Panc1 (cell line): ENCODE measurements at places on chromosomes 12 and 14.
A peak's percentile ranks its signal among the peaks of the same experiment; 100 is the strongest.

DNA sequence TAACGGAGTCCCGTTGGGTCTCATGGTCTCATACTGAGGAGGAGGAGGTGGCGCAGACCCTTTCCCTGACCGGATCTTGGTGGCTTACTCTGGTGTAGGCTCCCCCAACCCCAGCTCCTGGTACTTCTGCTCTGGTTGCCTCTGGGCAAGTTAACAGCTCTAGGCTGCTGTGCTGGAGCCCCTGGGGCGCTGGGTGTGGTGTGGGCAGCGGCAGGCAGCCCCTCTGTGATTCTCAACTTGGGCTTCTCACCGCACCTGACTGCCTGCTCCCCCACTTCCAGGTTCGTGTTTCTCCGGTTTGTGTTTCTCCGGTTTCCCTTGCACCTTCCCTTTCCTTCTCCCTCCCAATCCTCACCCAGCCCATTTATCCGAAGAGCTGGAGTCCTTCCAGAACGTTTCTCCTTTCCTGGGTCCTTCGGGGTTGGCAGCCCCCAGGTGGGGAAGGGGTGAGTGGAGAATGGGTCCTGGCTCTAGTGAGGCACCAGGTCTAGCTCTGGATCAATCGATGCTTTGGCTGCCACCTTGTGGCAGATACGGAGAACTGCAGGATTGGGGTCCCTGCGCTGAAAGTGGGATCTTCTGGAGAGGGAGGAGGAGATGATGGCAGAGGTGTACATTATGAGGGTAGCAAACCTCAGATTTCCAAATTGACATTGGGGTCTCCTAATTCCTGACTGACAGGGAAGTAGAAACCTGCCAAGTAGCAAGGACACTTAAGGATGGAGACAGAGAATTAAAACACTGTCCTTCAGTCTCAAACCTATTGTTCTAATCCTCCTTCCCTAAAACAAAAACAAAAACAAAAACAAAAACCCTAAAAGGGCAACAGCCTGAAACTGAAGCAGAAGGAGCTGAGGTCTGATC, 8.3 kb downstream of the CISTR start:
- DNase-seq = peak; percentile 56

- no peak for DNase-seq
These were observed 38.5 kb downstream of the DRAM1 start for GRCh38 chr12:101915841-101916240.

- DNase-seq = no peak
These were observed 221.7 kb upstream of the GRIP1 start for GRCh38 chr12:66900616-66901015.

DNA sequence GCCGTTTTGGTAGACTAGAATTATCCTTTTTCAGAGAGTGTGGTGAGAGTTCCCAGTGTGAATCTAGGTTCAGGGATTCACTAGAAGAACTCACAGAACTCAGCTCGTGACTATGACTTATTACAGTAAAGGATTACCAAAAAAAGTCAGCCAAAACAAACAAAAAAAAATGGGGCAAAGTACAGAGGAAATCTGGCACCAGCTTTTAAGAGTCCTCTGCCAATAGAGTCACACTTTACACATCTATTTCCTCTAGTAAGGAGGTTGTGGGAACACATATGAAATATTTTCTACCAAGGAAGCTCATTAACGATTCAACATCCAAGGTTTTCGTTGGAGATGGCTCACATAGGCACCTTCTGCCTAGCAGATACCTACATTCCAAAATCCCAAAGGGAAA, 28.2 kb downstream of the TSPAN19 start:
- DNase-seq = no peak

GRCh38 chr12:122306407-122306806, 40.1 kb upstream of the VPS33A start:
- no peak for DNase-seq

DNA sequence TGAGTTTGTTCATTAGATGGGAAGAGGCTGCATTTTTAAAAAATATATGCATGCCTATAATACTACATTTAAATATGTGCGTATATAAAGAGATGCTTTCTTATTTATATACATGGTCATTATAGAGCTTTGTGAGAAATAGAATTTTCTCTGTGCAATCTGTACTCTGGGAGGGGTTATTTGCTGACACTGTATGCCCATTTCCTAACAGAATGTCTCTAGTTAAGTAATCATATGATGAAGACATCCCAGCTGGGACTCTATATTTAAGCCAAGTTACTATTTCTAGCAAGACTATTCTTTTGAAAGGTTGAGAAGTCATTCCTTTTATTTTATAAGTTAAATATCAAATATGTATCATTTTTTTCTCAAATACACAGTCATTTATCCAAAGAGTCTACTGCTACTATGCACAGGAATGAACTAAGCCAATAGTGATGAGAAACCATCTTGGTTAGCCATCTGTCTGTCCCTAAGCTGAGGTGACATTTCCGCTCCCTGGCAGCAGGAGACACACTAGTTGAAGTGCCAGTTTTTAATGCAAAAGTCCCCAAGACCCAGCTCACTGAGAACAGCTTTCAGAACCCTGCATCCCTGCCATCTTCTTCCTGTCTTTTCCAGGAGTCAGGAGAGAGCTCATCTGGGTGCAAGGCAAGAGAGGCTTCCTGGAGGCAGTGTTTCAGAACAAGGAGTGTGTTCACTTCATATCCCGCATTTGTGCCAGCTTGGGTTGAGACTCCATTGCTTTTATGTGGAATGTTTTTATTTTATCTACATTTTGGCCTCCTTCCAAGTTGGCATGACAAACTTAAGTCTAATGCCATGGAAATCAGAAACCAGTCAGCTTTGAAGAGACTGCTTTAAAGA, 69.5 kb downstream of the TMEM132C start:
- DNase-seq = no peak

DNA sequence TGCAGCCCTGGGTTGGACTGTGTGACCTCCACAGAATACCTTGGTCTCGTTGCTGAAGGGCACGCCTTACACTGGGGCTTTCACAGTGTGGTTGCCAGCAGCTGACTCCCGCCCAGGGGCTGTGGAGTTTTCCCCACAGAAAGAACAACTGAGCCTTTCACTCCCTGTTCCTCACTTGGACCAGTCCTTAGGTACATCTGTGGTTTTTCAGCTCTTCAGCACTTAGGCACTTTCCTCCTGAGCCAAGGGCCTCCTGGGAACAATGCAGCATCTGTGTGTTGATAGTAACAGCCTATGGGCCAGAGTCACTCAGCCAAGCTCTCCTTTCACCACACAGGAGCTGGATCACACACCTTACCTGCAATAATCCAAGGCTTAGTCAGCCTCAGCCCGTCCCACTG, 25.0 kb downstream of the ERP27 start:
- DNase-seq = no peak

- DNase-seq = no peak
These were observed 11.5 kb upstream of the KANSL2 start for GRCh38 chr12:48693572-48693971.

DNA sequence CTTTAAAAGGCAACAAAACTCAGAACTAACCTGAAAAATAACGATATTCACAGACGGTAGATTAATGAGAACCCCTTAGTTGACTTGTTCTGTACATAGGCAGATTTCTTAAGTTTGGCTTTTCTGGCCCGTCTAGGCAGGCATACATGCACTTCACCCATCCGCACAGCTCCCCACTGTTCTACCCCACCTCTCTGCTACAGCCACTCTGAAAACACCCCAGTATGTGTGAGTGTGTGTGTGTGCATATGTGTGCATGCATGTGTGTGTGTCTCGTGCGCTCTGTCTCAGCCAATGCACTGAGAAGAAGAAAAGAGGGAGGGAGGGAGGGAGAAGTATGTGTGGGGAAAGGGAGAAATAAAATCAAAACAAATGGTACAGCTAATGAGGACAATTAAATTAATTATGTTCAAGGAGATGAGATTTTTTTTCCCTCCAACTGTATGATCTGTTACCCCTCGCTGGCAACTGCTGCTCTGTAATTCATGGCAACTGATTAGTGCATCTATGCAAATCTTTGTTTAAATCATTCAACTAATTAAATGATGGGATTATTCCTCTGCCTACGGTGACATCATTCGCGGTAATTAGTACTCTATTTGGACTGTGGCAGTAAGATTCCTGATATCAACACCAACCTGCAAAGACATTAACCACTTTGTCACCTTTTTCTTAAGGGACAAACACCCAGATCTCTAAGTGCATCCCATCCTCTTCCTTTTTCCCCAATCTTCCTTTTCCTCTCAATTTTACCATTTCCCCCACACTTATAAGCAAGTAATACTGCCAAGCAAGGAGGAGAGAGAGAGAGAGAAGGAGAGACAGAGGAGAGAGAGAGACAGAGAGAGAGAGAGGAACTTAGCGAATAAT, 2.2 kb upstream of the LMO3 start:
- DNase-seq = no peak

- DNase-seq = no peak
These were observed 111.0 kb upstream of the PZP start for GRCh38 chr12:9319044-9319841.

DNA sequence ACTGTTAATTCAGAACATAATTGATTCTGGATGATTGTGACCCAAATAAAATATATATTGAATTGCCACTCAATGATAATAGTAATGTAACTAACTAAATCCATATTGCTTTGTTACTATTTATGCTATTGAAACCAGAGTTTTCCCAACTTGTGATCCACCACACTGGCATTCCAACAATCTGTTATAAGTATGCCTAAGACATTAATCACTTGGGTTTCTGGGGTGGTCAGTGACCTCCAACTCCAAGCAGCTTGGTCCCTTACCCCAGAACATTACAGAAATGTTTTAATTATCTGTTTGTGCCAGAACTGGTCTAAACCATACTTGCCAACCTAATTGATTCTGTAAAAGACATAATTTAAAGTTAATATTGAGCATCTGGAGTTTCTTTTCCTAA, 14.6 kb downstream of the CAPS2 start:
- no peak for DNase-seq

- no peak for DNase-seq
These were observed 215.7 kb downstream of the SYT10 start for GRCh38 chr12:33223956-33224355.

DNA sequence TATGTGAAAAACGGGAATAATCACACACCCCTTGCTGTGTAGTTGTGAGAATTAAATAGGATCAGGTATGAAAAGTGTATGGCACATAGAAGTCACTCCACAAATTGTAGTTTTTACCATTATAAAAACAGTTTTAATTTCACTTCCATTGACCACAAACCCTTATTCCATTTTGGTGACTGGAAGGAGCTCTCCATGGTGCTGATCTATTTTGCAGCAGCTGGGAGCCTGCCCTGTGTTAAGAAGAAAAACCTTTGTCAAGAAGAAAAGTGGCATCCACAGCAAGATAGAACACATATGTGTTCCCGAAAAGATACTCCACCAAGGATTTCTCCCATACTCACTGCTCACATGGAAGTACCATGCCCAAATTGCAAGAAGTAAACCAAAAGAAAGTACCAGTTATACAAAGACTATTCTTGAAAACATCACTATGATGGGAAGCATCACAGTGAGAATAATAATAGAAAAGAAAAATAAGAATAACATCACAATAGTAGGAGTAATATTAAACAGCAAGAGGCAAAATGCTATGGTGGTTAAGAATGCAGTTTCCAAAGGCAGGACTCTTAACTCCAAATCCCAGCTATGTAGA, 58.7 kb downstream of the TUNAR start:
- no peak for DNase-seq

GRCh38 chr14:73824536-73824935, 27.1 kb upstream of the PTGR2 start:
- no peak for DNase-seq

GRCh38 chr14:52950898-52951680, at the start of gene FERMT2:
TSS of gene FERMT2 (minus strand) at chr14:52951050. CDS start at chr14:52950568, 482 bp downstream.
- DNase-seq = no peak

GRCh38 chr12:92641291-92641690, 61.5 kb upstream of the PLEKHG7 start:
- DNase-seq = no peak

- no peak for DNase-seq
These were observed 23.9 kb downstream of the FAM181A start for GRCh38 chr14:93950948-93951634.

GRCh38 chr12:112759786-112760185, 31.8 kb upstream of the RPH3A start:
- DNase-seq = no peak

DNA sequence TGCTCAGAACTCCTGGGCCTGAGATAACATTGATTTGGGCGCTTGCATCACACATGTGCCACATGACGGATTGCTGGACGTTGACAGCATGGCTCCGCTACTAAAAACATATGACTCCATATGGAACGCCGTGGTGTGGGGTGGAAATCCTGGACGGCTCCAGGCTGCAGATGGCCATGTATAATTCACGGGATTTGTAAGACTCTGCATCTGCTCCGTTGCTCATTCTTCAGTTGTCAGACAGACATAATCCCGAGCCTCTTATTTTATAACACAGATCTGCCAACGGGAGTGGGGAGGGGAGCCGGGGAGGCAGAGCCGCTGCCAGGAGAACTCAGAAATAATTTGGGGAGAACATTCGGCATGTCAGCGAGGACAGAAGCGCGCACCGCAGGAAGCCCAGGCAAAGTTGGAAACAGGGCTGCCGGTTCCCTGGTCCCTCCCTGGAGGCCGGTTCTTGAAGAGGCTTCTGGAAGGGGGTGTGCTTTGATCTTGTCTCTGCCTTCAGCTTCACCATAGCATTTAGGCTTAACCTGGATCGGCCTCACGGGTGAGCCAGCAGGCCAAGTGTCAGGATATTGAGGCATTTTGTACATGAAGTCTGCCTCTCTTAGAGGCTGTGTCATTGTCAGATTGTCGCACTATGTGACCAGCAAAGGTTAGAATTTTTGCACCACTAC, 45.8 kb upstream of the MYL2 start:
- DNase-seq = no peak
